Stimulated activated CD4-positive, alpha-beta T cell treated with anti-CD3 and anti-CD28 coated beads, TNF-alpha, amount 100 ng/mL, for 24 hours (primary cell): ENCODE measurements at places on chromosomes 1 and 21.

DNA sequence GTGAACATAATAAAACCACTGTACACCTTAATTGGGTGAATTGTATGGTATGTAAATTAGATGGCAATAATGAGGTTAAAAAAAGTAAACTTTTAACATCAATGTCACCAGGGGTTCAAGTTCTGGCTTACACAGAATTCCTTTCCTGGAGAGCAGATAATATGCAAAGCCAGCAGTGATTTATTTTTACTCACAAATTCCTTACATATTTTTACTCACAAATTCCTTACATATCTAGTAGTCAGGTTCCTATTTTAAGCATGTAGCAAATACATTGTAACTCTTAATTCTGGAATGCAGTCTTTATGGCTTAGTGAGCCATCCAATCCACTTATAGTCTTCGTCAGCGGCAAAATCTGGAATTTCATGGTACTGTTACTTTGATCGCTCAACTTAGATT, 1.3 kb upstream of the UBE4B start:
- DNase-seq: no peak

- no peak for DNase-seq
Measured at GRCh38 chr1:25243907-25244306, 3.3 kb downstream of the RSRP1 start.

DNA sequence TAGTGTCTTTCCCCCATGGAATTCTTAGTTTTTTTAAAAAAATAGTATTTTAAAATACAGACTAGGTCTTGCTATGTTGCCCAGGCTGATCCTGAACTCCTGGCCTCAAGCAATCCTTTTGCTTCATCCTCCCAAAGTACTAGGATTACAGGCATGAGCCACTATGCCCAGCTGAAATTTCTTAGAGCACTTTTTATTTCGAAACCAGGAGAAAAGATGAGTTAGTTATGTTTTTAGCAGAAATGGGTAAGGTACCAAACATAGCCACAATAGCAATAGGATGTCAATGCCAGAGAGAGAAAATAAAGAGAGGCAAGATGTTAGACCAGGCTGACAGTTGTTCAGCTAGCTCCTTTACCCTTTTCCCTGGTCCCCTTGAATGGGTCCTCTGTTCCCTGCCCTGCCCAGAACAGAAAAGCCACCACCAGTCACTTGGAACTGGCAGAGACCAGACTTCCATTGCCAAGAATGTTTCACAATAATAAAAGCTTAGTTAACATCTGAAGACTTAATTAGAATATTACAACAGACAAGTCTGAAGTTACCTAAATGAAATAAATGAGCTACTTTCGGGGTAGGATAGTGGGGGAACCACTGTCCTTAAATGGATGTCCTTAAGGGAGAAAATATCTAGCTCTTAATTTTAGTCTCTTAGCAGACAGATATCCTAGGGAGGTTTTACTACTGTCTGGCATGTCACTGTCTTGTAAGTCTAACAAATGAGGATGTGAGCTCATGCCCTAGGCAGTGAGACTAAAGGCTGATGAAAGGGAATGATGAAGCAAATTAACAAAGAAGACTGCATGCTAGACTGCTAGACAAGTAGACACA, 54.3 kb downstream of the ABL2 start:
- no peak for DNase-seq

GRCh38 chr1:115299266-115299665, 38.8 kb downstream of the NGF start:
- no peak for DNase-seq
